ENCODE measurements at places on chromosomes 4 and X.
A peak's percentile ranks its signal among the peaks of the same experiment; 100 is the strongest.

GRCh38 chr4:169417629-169418282, 147.0 kb upstream of the SH3RF1 start:
- DNase-seq = no peak

GRCh38 chr4:13983189-13983790, 355.8 kb upstream of the BOD1L1 start:
- DNase-seq = no peak

GRCh38 chr4:83369831-83370639, 35.4 kb upstream of the HPSE start:
- no peak for DNase-seq

GRCh38 chr4:8341691-8342090, 72.1 kb downstream of the HTRA3 start:
- DNase-seq = peak; percentile 73
